ENCODE measurements at places on chromosomes 1 and 21. TPM values are rescaled to one million over a fixed set of nuclear protein-coding genes. Genes with fewer than 3 reads are reported as not detected.

GRCh38 chr1:228463559-228464455 lies 23.4 kb upstream of the RNF187 start:
- DNase-seq = no peak

- DNase-seq = no peak
Measured at GRCh38 chr1:68087184-68087583, 36.8 kb upstream of the DIRAS3 start.

Gene RASAL2
- 24.7 TPM for total RNA-seq

Gene C1orf210
- total RNA-seq = not detected

- DNase-seq = no peak
Measured at GRCh38 chr1:68065766-68066165, 15.3 kb upstream of the DIRAS3 start.

Gene LIN28A
- total RNA-seq = under 0.01 TPM

DNA sequence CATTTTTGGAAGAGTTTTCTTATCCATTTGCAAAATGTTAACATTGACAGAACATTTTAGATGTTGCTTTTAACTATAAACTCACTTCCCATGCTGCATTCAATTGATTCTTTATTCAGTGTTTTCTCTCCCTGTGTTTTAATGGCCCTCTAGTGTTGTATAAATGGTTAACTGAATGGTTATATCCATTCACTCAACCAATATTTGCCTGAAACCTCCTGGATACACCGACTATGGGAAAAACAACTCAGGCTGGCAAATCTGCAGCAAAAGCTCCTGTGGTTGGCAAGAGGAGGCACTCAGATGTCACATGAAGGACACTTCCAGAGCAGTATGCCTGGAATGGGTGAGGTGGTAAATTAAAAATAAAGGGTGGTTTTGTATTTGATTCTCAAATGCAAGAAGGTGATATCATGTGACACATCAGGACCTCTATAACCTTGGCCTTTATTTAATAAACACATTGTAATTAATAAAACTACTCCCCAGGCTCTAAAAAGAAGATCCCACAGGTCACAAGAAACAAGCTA lies 107.6 kb downstream of the BCAR3 start:
- no peak for DNase-seq

- no peak for DNase-seq
Measured at GRCh38 chr1:203481196-203481595, 5.6 kb downstream of the PRELP start.

DNA sequence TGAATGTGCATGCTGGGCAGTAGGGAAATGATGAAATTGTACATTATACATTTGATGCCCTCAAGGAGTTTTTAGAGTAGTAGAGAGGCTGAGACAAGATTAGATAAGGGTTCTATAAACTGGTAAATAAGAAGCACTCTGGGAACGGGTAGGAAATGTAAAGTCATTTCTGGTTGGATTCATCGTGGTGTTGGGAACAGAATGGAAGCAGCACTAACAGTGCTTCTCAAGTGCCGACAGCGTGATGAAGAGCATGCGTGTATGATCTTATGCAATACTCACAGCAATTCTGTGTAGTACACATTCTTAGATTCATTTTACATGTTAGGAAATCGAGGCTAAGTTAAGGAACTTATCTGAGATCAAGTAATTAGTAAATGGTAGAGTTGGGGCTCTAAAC lies 45.9 kb downstream of the GPR88 start:
- DNase-seq = no peak

Gene LCE1F
- total RNA-seq = not detected

Gene S100A8
- total RNA-seq = not detected

DNA sequence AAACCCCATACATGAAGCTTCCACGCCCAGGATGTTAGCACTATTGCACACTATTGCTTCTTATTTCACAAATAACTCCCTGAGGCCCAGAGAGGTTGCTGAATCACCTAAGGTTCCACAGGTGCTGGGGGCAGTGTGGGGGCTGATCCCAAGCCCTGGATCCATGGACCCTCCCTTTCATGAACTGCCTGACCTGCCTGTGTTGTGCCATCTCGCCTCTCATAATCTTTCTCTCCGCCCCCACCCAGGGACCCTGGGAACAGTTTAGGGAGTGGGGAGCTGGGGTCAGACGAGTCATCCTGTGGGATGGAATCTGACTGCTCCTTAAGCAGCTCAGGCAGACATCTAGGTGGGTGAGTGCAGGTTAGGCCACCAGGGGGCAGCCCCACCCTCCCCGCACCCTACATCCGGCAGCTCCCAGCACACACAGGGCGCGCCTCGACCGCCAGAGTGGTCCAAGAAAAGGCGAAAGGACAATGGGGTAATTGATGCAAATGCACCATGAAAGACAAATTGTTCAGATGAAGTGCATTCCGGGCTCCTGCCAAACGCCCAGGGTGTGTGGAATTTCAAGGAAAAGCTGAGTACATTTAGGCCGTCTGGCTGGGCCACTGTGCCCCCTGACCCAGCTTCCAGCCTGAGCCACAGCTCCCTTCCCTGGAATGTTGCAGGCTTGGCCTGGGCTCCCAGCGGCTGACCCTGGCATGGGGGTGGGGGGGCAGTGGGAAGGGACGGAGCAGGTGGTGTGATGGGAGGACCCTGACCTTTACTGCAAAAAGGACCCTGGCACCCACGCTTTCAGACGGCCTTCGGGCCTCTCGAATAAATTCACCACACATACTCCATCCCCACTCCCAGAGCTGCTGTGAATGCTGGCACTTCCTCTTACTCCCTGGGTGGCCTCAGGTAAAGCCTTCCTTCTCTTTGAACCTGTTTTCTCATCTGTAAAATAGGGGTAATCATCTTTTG lies 20.8 kb downstream of the PHLDA3 start:
- DNase-seq = peak; percentile 70

DNA sequence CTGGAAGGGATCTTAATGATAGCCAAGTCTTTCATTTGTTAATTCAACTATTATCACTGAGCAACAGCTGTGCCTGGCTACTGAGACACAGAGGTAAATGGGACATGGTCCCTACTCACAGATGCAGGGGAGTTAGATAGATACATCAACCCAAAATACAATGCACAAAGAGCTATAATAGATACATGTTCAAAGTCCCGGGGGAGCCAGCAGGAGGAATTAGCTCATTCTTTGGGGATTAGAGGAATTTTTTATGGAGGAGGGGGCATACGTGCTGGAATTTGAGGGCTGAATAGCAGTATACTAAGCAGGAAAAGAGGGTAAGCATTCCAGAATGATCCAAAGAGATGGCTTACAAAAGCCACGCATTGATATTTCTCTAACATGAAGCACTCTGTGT lies 34.6 kb downstream of the C8B start:
- DNase-seq = no peak

- no peak for DNase-seq
Measured at GRCh38 chr1:36710951-36711350, 228.2 kb upstream of the CSF3R start.

DNA sequence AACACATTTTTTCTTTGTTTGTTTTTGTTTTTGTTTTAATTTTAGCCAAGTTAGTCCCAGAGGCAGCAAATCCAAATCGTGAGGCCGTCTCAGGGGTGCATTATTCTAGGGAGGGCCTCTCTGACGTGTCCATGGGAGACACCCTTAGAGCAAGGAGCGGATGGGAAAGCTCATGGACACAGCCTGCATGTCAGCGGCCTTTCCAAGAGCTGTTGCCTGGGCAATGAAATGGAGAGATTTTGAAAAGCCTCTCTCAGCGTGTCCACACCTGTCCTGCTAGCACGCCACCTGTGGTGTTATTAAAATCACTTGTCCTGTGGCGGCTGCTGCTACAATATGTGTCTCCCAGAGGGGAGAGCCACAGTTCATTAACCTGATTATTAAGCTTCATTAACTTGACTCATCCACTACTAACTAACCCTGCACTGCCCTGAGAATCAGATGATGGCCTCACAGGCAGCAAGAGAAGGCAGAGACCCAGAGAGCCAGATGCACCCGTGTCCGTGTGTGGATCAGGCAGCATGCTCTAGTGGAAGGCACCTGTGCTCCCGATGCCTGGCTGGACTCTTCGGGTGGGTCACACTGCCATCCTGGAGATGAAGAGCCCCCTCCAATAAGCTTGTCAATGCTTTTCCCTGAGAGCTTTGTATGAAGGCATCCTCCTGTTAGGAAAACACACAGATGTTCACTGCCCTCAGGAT lies 133.3 kb downstream of the PGBD5 start:
- no peak for DNase-seq

Data from LHCN-M2 (cell line).